ENCODE measurements at places on chromosomes 7 and 10.

- H3K36me3 ChIP-seq = peaks cover 2% of the 10 kb centered on the region
- no peak overlapping the region for H3K4me3 ChIP-seq
- no peaks in the 10 kb centered on the region for H3K27me3 ChIP-seq
- H3K4me1 ChIP-seq = peaks cover 20% of the 10 kb centered on the region
- no peak overlapping the region for H3K27ac ChIP-seq
These were observed 28.6 kb downstream of the KCNH2 start for GRCh38 chr7:150949564-150949963.

GRCh38 chr10:109701633-109702215, 221.6 kb downstream of the XPNPEP1 start:
- no peak for DNase-seq
- H3K27me3 ChIP-seq = no peaks in the 10 kb centered on the region
- H3K4me3 ChIP-seq = no peak overlapping the region
- H3K27ac ChIP-seq = no peak overlapping the region
- no peaks in the 10 kb centered on the region for H3K4me1 ChIP-seq
- no peaks in the 10 kb centered on the region for H3K36me3 ChIP-seq

GRCh38 chr7:31500656-31501055, 13.2 kb upstream of the ITPRID1 start:
- no peak for DNase-seq
- no peak overlapping the region for H3K27ac ChIP-seq
- H3K27me3 ChIP-seq = no peaks in the 10 kb centered on the region
- no peaks in the 10 kb centered on the region for H3K4me1 ChIP-seq
- H3K36me3 ChIP-seq = no peaks in the 10 kb centered on the region

DNA sequence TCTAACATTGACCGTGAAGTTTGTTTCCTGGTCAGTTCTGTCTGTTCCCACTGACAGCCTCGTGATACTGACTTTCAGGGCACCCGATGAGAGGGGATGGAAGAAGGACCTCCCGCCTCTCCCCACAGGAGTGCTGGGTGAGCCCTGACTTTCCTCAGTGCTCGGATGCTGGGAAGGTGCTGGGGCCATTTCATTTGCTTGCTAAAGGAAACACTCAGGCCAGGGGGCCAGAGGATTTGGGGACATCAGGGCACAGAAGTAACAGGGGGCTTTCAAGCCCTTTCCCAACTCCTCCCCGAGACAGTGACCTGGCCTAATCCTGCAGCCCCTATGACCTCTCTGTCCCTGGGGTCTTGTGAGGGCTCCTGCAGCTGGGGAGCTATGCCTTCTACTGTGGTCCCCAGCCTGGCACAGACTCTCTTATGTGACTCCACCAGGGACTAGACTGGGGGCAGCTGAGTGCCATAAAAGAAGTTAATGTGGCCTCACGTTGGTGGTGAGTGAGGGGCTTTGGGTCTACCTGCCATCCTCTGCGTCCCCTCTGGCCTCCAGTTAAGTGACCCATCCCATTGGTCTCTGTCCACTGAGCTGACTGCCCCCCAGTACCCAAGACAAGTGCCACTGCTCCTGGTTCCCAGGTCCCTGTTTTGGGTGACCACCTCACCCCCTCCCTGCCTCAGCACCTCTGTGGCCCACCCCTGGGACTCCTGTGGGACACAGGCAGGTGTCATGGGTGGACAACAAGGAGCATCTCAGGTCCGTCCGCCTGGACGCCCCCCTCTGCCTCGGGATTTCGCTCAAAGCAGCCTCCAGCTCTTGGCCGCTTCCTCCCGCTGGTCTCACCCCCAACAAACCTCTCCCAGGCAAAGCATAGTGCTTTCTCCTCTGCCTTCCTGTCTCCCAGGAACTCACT, 33.4 kb upstream of the HSPA12A start:
- H3K27me3 ChIP-seq = no peaks in the 10 kb centered on the region
- no peak overlapping the region for H3K4me3 ChIP-seq
- DNase-seq = no peak
- no peaks in the 10 kb centered on the region for H3K36me3 ChIP-seq
- H3K4me1 ChIP-seq = no peaks in the 10 kb centered on the region
- no peak overlapping the region for H3K27ac ChIP-seq

DNA sequence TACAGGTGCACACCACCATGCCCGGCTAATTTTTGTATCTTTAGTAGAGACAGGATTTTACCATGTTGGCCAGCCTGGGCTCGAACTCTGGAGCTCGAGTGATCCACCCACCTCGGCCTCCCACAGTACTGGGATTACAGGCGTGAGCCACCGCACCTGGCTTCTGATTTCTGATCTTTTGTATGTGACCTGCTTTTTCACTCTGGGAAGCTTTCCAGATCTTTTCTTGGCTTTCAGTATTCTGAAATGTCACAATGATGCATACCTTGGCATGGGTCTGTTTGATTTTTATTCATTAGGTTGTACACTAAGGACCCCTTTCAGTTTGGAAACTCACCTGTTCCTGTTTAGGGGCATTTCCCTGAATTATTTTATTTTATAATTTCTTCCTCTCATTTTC, 41.6 kb downstream of the PROSER2 start:
- H3K4me1 ChIP-seq = no peaks in the 10 kb centered on the region
- H3K27ac ChIP-seq = no peak overlapping the region
- H3K36me3 ChIP-seq = no peaks in the 10 kb centered on the region
- DNase-seq = no peak

GRCh38 chr7:3879355-3880075, 578.5 kb downstream of the SDK1 start:
- no peak for DNase-seq
- H3K36me3 ChIP-seq = no peaks in the 10 kb centered on the region
- no peak overlapping the region for H3K4me3 ChIP-seq
- no peaks in the 10 kb centered on the region for H3K27me3 ChIP-seq
- no peak overlapping the region for H3K27ac ChIP-seq
- H3K4me1 ChIP-seq = no peaks in the 10 kb centered on the region

GRCh38 chr10:108975459-108976058, 947.8 kb downstream of the XPNPEP1 start:
- no peak overlapping the region for H3K4me3 ChIP-seq
- H3K4me1 ChIP-seq = no peaks in the 10 kb centered on the region
- no peaks in the 10 kb centered on the region for H3K36me3 ChIP-seq
- no peaks in the 10 kb centered on the region for H3K27me3 ChIP-seq
- DNase-seq = no peak

DNA sequence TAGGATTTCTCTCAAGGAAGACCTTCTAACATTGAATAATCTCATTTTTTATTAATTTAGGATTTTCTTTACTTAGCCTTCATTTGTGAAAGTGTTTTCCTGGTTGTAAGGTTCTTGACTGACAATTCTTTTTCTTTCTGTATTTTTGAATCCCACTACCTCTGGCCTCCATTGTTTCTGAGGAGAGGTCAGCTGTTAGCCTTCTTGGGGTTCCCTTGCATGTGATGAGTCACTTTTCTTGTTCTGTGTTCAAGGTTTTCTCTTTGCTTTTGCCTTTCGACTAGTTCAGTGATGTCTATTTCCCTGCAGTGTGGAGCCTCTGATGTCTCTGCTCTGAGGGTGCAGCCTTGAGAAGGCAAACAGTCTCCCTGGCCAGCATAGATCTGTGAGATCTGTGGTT, 304.1 kb upstream of the ZNF32 start:
- H3K27ac ChIP-seq = no peak overlapping the region
- DNase-seq = no peak
- H3K4me3 ChIP-seq = no peak overlapping the region
- no peaks in the 10 kb centered on the region for H3K27me3 ChIP-seq

GRCh38 chr7:114901771-114902170, 20.1 kb upstream of the MDFIC start:
- no peaks in the 10 kb centered on the region for H3K36me3 ChIP-seq
- no peak overlapping the region for H3K27ac ChIP-seq
- no peaks in the 10 kb centered on the region for H3K4me1 ChIP-seq
- no peaks in the 10 kb centered on the region for H3K27me3 ChIP-seq
- no peak overlapping the region for H3K4me3 ChIP-seq
- no peak for DNase-seq

GRCh38 chr7:25333296-25333928, 105.1 kb upstream of the NPVF start:
- no peak overlapping the region for H3K27ac ChIP-seq
- peaks cover 2% of the 10 kb centered on the region for H3K4me1 ChIP-seq
- H3K27me3 ChIP-seq = no peaks in the 10 kb centered on the region
- no peaks in the 10 kb centered on the region for H3K36me3 ChIP-seq
- no peak for DNase-seq

DNA sequence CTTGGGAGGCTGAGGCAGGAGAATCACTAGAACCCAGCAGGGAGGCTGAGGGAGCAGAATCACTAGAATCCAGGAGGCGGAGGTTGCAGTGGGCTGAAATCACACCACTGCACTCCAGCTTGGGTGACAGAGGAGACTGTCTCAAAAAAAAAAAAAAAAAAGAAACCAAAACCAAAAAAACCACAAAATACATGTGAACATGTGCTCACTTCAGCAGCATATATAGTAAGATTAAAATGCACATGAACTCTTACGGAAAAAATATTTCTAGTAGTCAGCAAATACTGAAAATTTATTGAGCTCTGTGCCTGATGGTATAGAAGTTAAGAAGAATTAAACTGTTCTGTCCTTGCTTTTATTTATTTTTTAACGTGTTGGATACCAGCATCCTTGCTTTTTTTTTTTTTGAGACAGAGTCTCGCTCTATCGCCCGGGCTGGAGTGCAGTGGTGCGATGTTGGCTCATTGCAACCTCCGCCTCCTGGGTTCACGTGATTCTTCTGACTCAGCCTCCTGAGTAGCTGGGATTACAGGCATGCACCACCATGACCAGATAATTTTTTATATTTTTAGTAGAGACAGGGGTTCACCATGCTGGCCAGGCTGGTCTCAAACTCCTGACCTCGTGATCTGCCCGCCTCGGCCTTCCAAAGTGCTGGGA, 9.6 kb upstream of the ZNF487 start:
- H3K4me1 ChIP-seq = no peaks in the 10 kb centered on the region
- DNase-seq = no peak
- H3K36me3 ChIP-seq = no peaks in the 10 kb centered on the region
- H3K27me3 ChIP-seq = no peaks in the 10 kb centered on the region

DNA sequence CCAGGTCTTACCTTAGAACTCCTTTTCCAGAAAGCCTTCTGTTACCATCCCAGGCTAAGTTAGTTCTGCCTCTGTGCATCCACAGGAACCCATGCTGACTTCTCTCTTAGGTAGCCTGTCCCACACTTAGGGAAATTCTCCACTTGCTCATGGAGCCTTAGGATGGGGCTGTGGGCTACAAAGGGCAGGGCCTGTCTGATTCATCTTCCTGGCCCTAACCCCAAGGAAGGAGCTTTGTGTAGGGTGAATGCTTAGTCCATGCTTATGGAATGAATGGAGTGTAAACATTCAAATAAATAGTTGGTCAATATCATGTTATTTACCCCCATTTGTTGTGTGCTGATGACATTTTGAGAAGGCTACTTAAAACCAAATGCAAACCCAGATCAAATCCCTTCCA, 54.7 kb downstream of the EMX2 start:
- H3K4me1 ChIP-seq = no peaks in the 10 kb centered on the region
- H3K4me3 ChIP-seq = no peak overlapping the region
- no peaks in the 10 kb centered on the region for H3K27me3 ChIP-seq

GRCh38 chr10:133196936-133197758, 32.9 kb upstream of the UTF1 start:
- no peaks in the 10 kb centered on the region for H3K4me1 ChIP-seq
- no peaks in the 10 kb centered on the region for H3K27me3 ChIP-seq
- H3K36me3 ChIP-seq = no peaks in the 10 kb centered on the region
- H3K27ac ChIP-seq = no peak overlapping the region

- no peak overlapping the region for H3K27ac ChIP-seq
- H3K4me1 ChIP-seq = no peaks in the 10 kb centered on the region
- no peaks in the 10 kb centered on the region for H3K36me3 ChIP-seq
- H3K27me3 ChIP-seq = peaks cover 1% of the 10 kb centered on the region
- no peak for DNase-seq
These were observed 6.4 kb upstream of the TSPAN12 start for GRCh38 chr7:120864141-120864900.

All from iPS DF 6.9 (cell line).